ENCODE measurements at places on chromosomes 13 and 19.

- DNase-seq: no peak
Observed at GRCh38 chr19:33948651-33949335, 152.1 kb downstream of the KCTD15 start.

GRCh38 chr13:35891507-35892441 is 239.4 kb downstream of the DCLK1 start:
- DNase-seq: no peak

GRCh38 chr13:106573868-106574267 is 5.9 kb upstream of the ARGLU1 start:
- DNase-seq: no peak

GRCh38 chr13:38796890-38797289 is 110.0 kb downstream of the FREM2 start:
- DNase-seq: no peak

- DNase-seq: no peak
Observed at GRCh38 chr19:47106821-47107201, 6.8 kb downstream of the ZC3H4 start.

GRCh38 chr13:28220166-28220565 is 81.8 kb downstream of the PAN3 start:
- DNase-seq: no peak

- no peak for DNase-seq
Observed at GRCh38 chr13:43303033-43303729, 279.8 kb downstream of the DNAJC15 start.

DNA sequence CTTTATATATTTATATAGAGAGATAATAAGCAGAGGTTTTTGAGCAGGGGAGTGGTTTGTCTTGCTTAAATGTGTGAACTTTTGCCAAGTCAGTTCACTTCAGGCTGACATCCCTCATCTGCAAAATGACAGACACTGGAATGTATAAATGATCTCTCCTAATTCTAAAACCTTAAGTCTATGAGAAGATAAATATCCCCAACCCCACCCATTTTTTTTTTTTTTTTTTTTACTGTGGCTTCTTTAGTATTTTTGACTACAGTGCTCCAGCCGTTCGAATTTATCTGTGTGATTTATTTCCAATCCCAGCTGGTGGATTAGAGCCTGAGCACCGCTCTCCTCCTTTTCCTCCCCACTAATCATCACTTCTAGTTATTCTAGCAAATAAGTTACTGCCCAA is 234.8 kb downstream of the DACH1 start:
- no peak for DNase-seq

GRCh38 chr19:6495947-6496346 is 6.2 kb downstream of the TUBB4A start:
- no peak for DNase-seq
